Stimulated activated CD4-positive, alpha-beta T cell treated with anti-CD3 and anti-CD28 coated beads, Interleukin-4, amount 100 ng/mL, for 48 hours (primary cell): ENCODE measurements at places on chromosomes 11 and 22.
A peak's percentile ranks its signal among the peaks of the same experiment; 100 is the strongest.

GRCh38 chr11:118435290-118435892 lies 901 bp upstream of the KMT2A start:
- DNase-seq: peak; percentile 50

GRCh38 chr22:43002202-43002586 lies 12.8 kb downstream of the PACSIN2 start:
- DNase-seq: no peak

- no peak for DNase-seq
These were observed 80.1 kb downstream of the IGLL1 start for GRCh38 chr22:23499845-23500500.

DNA sequence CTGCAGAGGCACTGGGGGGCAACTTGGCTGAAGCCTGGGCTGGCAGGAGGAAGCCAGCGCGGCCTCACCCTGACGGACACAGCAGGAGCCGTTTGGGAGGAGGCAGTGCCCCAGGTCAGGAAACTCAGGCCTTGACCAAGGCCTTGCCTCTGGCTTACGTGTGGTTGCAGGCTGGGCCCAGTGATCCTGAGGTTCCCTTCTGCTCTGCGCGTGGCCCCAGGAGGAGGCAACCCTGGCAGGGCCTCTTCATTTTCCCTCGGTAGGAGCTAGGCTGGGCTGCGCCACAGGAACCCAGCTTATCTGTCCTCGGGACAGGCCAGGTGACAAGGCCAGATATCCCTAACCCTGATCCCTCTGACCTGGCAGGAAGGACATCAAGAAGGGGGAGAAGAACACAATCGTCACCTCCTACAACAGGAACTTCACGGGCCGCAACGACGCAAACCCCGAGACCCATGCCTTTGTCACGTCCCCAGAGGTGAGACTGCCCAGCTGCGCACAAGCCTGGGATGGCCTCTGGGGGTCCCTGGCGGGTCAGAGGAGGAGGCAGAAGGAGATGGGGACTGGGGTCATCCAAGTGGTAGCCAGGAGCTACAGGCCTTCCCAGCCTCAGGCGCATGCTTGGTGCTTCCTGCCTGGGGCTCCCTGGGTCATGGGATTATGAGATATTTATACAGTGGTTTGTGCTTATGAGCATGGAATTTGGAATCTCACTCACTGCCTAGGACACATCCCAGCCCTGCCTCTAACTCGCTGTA lies 20.6 kb downstream of the POLR3H start:
- no peak for DNase-seq

GRCh38 chr11:18105086-18105801 lies 638 bp downstream of the SAAL1 start:
- DNase-seq: no peak

- DNase-seq: no peak
These were observed 129.0 kb upstream of the PARVA start for GRCh38 chr11:12248330-12248729.

- no peak for DNase-seq
These were observed 7.8 kb upstream of the DDI1 start for GRCh38 chr11:104028476-104029263.

DNA sequence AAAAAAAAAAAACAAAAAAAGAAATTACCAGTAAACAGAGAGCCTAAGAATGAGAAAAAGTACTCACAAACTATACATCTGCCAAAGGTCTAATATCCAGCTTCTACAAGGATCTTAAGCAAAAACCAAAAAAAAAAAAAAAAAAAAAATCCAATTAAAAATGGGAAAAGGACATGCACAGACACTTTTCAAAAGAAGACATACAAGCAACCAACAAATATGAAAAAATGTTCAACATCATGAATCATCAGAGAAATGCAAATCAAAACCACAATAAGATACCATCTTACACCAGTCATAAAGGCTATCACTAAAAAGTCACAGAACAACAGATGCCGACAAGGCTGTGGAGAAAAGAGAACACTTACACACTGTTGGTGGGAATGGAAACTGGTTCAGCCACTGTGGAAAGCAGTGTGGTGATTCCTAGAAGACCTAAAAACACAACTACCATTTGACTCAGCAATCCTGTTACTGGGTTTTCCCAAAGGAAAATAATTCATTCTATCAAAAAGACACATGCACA lies 18.3 kb downstream of the MS4A6A start:
- no peak for DNase-seq

- DNase-seq: no peak
These were observed 854 bp downstream of the ABCC8 start for GRCh38 chr11:17475666-17476316.

- no peak for DNase-seq
These were observed 9.7 kb downstream of the TSPAN32 start for GRCh38 chr11:2311353-2312133.

GRCh38 chr22:17629641-17630040 lies 1.1 kb upstream of the ATP6V1E1 start:
- DNase-seq: no peak

GRCh38 chr11:93169950-93170561 lies 27.7 kb downstream of the SLC36A4 start:
- DNase-seq: no peak

- DNase-seq: no peak
These were observed 567.3 kb downstream of the MIAT start for GRCh38 chr22:27224485-27225374.

DNA sequence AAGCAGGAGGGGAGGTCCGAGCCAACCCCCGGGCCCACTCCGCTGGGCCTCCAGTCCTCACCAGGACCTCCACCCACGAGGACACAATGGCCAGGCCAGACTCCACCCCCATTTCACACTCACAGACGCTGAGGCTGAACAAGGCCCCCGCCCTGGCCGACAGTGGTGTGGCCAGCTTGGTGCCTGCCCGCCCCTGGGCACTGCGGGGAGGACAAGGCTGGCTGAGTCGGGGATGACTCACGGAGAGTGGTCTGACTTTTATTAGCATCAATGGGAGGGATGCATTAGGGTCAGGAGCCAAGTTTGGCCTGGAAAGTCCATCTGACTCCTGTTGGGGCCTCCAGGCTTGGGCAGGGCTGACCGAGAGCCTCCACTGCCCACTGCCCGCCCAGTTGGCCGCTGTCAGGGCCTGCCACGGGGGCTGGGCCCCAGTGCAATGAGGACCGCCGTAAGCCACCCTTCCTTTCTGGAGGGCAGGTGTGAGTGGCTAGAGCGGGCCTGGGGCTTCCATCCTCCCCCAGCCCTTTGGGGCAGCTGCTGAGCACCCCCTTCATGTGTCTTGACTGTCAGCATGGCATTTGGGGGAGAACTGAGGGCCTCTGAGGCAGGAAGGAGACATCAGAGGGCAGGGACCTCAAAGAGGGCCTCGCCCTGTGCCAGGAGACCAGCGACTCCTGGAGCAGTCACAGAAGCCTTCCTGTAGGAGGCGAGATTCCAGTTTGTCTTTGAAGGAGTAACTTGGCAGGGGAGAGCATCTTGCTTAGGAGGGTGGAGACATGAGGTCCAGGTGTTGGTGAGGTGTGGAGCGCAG lies 10.6 kb downstream of the TSPAN32 start:
- no peak for DNase-seq

- DNase-seq: no peak
These were observed 18.0 kb downstream of the TENM4 start for GRCh38 chr11:79422866-79423265.

DNA sequence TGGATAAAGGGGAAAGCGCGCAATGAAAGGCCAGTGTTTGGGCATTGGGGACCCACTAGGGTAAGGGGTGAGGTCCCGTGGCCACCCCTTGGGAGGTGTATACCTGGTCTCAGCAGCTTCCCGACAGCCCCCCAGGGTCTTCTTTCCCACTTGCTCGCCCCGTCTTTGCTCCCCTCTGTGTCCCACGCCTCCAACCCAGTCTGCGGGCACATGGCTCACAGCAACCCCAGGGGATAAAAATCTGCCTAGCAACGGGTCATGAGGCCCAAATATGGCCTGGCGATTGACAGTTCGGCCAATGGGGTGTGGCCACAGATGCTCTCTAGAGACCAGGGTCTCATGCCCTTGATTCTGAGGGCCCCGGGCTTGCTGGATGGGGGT lies 41.6 kb downstream of the AHNAK start:
- DNase-seq: no peak

DNA sequence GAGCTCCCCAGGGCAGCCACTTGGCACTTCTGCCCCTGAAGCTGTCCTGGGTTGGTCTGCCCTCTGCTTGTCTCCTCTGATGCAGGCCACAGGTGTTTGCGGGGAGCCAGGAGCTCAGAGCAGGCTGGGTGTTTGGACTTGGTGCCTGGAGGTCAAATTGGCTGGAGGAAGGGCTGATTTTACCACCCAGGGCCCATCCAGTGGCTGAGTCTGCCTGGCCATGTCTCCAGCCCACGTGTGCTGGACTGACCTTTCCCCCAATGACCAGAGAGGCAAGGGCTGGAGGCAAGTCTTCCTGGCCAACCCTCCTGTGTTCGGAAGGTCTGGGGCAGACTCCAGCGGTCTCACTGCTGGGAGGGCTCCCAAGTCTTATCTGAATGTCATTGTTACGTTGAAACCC lies 84.0 kb downstream of the NECTIN1 start:
- no peak for DNase-seq

- no peak for DNase-seq
These were observed 33.4 kb downstream of the SIK2 start for GRCh38 chr11:111635706-111636045.

DNA sequence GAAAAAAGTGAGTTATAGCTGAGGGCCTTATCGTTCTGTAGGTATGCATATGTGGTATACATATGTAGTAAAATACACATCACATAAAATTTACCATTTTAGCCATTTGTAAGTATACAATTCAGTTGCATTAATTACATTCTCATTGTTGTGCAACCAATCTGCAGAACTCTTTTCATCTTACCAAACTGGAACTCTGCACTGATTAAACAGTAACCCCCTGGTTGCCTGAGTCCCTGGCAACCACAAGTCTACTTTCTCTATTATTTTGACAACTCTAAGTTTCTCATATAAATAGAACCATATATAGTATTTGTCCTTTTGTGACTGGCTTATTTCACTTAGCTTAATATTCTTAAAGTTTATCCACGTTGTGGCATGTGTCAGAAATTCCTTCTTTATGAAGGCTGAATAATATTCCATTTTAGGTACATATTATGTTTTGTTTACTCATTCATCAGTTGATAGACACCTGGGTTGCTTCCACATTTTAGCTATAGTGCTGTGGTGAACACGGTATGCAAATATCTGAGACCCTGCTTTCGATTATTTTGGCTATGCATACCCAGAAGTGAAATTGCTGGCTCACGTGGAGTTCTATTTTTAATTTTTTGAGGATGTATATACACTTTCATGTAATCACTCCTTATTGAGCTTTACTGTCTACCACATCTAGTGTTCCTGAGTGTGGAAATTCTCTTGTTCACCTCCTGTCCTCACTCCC lies 1.6 kb upstream of the DDX10 start:
- DNase-seq: no peak

DNA sequence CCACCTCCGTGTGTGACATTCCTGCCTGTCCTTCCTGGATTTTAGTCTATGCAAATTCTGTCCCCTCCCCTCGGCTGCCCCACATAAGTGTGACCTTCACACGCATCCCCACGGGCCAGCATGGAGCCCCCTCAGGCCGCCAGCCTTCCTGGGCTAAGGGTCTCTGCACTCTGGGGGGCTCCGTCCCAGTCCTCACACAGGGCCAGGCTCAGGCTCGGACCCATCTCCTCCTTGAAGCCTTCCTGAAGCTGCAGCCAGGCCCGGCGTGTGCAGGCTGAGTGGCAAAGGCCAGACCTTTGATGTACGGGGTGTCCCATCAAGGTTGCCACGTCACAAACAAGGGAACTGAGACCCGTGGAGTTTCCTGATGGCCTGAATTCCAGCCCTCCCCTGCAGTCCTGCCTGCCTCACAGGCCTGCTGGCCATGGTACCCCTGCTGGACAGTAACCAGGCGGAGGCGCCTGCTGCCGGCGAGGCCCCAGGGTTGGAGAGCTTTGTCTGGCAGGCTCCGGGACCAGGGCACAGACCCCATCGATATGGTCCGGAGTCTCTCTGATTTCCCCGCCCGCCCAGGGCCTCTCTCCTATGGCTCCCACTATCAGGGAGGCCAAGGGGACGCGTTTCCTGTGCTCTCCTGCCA lies 791.7 kb downstream of the BRD1 start:
- no peak for DNase-seq

GRCh38 chr11:75376175-75376574 lies 23.1 kb upstream of the RPS3 start:
- no peak for DNase-seq
